Stimulated activated CD4-positive, alpha-beta T cell treated with anti-CD3 and anti-CD28 coated beads, Interleukin-1b, Interleukin-23, amount 100 ng/mL, for 48 hours (primary cell): ENCODE measurements at places on chromosomes 6 and 20.

DNA sequence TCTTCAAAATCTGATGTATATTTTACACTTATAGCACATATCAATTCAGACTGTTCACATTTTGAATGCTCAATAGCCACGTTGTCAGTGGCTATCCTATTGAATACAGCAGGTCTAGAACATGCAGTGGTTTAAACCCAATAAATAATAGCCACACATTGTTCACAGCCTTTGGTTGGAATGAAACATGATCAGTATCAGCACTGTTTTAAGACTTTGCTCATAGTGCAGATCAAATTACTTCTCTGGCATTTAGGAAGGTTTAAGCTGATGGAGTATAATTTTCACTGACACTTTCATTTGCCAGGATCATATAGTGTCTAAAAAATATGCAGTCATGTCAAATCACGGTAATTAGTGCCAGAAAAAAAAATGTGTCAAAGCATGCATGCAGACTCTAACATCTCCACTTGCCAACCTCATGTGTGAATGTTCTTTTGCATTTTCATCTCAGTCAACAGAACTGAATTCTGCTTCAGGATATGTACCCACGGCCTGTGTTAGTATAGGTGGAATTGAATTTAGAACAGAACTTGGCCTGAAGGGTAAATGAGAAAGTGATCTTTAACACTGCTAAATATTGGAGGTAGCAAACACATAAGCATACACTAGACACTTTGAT lies 184.1 kb downstream of the SLC24A3 start:
- no peak for DNase-seq

- no peak for DNase-seq
Observed at GRCh38 chr6:52494298-52495072, 74.3 kb downstream of the EFHC1 start.

- DNase-seq: no peak
Observed at GRCh38 chr6:26199773-26200764, 112.8 kb downstream of the HFE start.

GRCh38 chr20:36384022-36384619 lies 78.0 kb downstream of the DLGAP4 start:
- peak; percentile 39 for DNase-seq

DNA sequence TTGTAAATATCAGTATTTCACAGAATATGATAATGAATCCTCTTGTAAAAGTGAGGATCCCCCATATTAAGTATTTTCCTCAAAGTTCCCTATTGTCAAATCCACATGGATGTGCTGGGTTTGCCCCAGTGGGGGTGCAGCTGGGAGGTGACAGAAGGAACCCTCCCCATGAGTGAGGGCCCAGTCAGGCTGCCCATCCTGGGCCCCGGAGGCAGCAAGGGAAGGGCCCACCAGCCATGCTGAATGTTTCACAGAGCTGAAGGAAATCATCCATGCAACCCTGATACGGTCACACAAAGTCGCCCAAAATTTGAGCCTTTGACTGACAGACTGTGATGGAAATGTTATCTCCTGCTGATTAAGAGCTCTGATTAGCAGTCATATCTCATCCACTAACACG lies 39.7 kb downstream of the FRMD1 start:
- DNase-seq: no peak

GRCh38 chr6:121503589-121503991 lies 68.1 kb downstream of the GJA1 start:
- no peak for DNase-seq

GRCh38 chr6:8080362-8081151 lies 16.4 kb upstream of the BLOC1S5 start:
- DNase-seq: no peak

DNA sequence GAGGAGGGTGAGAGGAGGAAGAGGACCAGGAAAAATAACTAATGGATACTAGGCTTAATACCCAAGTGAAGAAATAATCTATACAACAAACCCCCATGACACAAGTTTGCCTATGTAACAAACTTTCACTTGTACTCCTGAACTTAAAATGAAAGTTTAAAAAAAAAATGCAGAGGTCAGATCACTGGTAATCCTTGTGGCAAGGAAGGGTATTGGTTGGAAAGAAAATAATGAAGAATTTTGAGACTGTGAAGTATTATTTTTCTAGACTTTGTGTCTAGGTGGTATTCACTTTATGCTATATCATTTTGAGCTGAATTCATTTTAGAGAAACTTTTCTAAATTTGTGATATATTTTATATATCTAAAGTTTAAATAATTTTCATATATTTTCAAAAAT lies 547.5 kb downstream of the MMUT start:
- no peak for DNase-seq

DNA sequence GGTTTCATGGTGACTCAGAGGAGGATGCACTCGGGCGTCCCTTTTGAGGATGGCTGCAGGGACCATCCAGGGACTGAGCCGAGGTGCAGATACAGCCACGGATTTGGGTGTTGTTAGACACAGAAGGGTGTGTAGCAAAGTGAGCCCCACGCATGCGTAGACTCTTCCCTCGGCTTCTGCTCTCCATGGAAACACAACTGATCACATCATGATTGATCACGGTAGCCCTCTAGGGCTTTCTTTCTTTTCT lies 606 bp upstream of the ULBP1 start:
- peak; percentile 59 for DNase-seq

- no peak for DNase-seq
Observed at GRCh38 chr6:42105156-42105648, 37.2 kb downstream of the C6orf132 start.

DNA sequence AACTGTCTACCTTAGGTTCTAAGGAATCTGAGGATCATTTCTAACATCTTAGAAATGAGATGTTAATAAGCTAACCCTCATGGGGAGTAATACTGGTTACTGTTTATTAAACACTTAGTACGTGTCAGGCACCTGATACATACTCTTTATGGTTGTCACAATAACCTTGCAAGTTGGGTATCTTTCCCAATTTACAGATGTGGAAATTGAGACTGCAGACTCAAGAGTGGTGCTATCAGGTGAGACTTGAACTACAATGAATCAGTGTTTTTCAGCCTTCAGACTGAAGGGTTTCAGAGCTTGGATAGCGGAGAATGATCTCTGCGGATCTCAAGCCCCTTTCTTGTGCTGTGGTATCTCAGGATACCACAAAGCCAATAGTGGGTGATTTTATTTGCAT lies 27.0 kb downstream of the ELOVL2 start:
- no peak for DNase-seq

DNA sequence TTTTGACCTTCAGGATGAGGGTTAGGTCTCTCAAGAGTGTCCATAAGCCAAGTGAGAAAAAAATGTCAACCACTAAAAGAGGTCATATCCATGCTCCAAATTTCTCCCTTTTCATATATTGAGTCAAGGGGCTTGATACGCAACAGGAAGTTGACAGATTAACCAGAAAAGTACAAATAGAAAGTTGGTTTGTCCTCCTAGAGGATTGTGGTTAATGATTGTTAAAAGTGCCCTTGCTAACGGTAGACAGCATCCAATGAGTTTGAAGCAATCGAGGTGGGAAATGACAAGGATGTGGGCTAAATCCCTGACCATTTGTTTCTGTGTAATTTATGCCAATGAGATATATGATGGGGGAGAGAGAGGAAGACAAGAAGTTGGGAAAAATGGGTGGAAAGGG lies 18.1 kb upstream of the HBS1L start:
- no peak for DNase-seq

GRCh38 chr6:12294851-12295536 lies 4.8 kb downstream of the EDN1 start:
- no peak for DNase-seq

DNA sequence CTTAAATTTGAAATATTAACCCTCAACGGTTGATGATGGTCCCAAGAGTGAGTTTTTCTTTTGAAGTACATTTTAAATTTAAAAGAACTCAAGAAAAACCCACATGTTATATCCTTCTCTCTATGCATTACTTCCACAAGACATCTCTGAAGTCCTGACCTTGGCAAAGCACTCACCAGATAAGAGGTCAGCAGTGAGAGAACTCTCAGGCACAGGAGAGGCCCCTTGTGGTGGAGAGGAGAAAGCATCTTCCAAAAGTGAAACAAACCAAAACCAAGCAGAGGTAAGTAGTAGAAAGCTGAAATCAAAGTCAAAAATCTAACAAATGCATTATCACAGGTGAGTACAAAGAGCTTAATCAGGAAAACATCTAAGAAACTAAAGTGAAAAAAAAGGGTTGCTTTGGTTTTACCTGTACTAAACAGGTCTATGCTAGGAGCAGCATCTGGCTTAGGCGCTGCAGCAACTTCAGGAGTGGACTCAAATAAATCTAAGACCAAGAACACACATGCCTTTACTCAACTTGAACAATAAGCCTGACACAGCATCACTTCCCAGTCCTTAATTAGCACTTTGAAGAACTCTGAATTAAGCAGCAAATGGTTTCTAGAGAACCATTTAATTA lies 80.5 kb downstream of the PRSS35 start:
- no peak for DNase-seq

GRCh38 chr6:109237077-109237985 lies 142.0 kb downstream of the CEP57L1 start:
- no peak for DNase-seq

- no peak for DNase-seq
Observed at GRCh38 chr20:17651129-17651759, 30.8 kb downstream of the RRBP1 start.

GRCh38 chr6:97081010-97081590 lies 156.6 kb downstream of the KLHL32 start:
- no peak for DNase-seq

GRCh38 chr20:63402181-63402859 lies 41.2 kb upstream of the CHRNA4 start:
- DNase-seq: no peak

DNA sequence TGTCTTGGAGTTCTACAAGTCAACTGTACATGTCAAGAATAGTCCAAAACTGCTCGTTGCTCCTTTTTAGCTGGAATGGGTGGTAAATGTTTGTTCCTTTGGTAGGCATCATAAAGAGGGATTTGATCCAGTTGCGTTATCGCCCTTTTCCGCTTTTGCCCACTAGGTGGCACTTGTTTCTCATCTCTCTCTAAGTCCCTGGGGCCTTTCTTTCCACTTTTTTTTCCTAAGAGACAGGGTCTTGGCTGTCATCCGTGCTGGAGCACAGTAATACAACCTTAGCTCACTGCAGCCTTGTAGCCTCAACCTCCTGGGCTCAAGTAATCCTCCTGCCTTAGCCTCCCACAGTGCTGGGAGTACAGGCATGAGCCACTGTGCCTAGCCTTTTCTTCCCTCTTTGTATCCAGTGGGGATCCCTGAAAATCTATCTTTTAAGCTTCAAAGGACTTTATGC lies 20.7 kb downstream of the GTPBP2 start:
- DNase-seq: peak; percentile 45

GRCh38 chr20:62816031-62816883 lies 593 bp upstream of the COL9A3 start:
- DNase-seq: no peak

DNA sequence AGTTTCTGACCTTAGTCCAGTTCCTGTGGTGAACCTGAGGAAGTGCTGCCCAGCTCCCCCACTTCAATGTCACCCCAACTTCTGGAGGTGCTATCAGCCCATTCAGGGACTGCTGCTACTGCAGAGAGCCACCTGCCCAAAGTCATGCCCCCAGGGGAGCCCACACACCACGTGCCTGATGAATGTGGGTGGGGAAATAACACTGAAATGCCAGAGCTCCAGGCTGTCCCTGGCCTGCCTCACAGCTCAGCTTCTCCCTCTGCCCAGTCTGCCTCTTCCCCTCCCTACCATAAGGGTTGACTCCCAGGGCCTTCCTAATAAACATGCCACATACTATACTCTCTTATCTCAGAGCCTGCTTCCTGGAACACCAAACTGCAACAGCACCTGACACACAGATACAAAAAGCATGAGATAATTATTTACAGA lies 276.4 kb upstream of the MOCS1 start:
- no peak for DNase-seq

- no peak for DNase-seq
Observed at GRCh38 chr6:25042536-25042935, 106.8 kb upstream of the RIPOR2 start.
